NCI-H2081 (cell line): ENCODE measurements at places on chromosomes 4 and X.

DNA sequence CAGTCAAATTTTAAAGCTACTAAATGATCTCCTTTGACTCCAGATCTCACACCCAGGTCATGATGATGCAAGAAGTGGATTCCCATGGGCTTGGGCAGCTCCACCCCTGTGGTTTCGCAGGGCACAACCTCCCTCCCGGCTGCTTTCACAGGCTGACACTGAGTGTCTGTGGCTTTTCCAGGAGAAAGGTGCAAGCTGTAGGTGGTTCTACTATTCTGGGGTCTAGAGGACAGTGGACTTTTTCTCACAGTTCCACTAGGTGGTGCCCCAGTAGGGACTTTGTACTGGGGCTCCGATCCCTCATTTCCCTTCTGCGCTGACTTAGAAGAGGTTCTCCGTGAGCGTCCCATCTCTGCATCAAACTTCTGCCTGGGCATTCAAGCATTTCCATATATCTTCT lies 845.2 kb downstream of the PCDH18 start:
- no peak for DNase-seq

DNA sequence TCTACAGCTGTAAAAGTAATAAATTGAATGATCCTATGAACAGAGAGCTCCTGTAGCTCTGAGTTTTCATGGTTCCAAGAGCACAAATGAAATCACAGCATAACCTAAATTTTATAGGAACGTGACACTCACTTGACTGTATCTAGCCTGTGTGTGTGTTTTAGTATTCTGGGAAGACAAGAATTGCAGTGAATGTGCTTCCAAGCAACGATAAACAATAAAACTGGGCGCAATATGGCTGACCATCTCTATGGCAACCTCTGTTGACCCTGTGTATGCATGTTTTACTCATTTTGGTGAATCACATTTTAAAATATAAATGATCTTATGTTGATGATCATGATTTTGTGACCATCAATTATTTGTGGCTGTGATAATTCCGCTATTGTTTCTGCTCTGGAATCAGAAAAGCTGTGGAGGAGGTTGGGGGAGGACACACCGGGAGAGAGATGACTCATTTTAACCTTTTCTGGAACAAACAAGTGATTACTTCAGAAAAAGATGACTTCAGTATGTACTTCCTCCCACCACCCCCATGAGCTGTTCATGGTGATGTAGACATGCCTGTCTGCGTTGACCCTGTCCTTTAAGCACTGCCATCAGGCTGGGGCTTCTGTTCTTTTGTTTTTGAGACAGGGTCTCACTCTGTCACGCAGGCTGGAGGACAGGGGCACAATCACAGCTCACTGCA lies 31.8 kb downstream of the USP11 start:
- DNase-seq = no peak

DNA sequence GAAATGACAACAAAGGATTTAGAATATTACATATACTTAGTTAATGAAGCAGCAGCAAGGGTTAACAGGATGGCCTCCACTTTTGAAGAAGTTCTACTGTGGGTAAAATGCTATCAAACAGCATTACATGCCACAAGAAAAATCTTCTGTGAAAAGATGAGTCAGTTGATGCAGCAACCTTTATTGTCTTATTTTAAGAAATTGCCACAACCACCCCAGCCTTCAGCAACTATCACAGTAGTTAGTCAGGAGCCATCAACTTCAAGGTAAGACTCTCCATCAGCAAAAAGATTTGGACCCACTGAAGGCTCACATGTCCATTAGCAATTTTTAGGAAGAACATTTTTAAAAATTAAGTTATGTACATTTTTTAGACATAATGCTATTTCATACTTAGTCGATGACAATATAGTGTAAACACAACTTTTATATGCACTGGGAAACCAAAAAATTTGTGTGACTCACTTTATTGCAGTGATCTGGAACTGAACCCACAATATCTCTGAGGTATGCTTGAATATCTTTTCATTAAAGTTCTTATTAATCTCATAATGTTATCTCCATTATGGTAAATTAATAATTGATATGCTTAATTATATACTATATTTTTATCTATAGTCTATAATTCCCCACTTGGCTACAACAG lies 81.2 kb downstream of the SPCS3 start:
- DNase-seq = no peak

GRCh38 chrX:151830911-151831310 lies 81.8 kb upstream of the MAGEA4 start:
- no peak for DNase-seq

DNA sequence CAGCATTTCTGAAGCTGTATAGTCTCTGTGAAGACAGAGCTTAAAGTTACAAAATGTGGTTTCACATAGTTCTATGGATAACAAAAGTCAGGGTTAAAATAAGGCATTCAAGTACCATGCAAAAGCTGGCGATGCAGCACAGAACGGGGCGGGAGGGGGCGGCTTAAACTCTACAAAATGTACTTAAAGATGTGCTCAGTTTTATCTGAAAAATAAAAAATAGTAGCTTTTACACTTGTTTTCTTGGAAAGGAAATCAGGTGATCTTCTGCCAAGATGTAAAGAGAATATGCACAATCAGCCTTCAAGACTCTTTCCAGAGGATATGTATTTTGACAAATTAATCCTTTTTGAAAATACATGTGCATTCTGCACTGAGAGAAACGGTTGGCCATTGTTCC lies 301.7 kb upstream of the EMCN start:
- no peak for DNase-seq

- no peak for DNase-seq
These were observed 70.0 kb downstream of the MGST2 start for GRCh38 chr4:139735381-139736273.

DNA sequence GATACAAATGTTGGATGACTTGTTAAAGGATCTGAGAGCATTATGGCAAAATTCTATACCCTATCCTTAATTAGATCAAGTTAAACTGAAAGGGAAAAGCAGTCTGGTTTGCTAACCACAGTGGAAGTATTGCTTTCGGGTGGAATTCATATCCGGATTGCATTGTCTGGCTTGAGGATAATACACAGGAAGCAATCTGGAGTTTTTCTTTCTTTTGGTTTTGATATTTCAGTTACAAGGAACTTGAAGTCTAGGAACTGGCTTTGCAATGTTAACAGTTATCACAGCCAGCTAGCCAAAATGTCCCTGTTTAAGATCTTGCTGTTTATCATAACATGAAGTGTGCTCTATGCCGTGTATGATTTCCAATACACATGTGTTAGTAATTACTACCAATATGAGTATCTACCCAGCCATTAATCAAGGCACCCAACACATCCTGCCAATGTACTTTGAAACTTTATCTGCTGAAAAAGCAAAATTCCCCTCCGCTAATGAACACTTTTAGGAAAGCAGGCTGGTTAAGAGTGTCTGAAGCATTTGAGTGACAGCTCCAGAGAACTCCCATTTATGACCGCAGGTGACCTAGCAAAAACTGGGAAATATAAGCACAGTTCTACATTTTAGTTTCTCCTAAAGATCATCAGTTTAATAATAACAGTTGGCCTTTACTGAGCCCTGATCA lies 146.4 kb downstream of the PALLD start:
- DNase-seq = no peak

DNA sequence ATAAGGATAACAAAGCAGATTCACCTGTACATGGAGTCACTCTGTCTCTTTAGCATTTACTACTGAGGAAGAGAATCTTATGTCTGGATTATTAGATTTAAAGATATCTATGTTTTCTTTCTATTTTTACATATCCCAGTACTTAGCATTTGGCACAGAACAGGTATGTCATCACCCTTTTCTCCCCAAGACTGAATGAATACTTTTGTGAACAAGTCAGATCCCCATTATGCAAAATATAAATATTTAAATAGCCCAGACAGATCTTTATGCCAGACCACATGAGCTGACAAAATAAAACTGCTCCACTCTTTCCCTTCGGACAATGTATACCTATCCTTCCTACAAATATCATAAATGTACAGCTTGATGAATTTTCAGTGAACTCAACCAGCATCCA lies 94.5 kb downstream of the CASK start:
- no peak for DNase-seq

GRCh38 chr4:87129681-87130080 lies 90.7 kb downstream of the KLHL8 start:
- no peak for DNase-seq
